ENCODE measurements at places on chromosomes 2 and 18.

GRCh38 chr18:48446582-48447225 lies 37.5 kb upstream of the ZBTB7C start:
- DNase-seq = peak; percentile 81

GRCh38 chr18:75172299-75173124 lies 36.4 kb downstream of the PTGR3 start:
- no peak for DNase-seq

GRCh38 chr18:28740575-28740974 lies 563.6 kb upstream of the CDH2 start:
- DNase-seq = no peak

- peak; percentile 75 for DNase-seq
Observed at GRCh38 chr2:232300894-232301387, 77.6 kb upstream of the ALPP start.

GRCh38 chr2:122748552-122749011 lies 993.1 kb downstream of the TSN start:
- DNase-seq = peak; percentile 82

DNA sequence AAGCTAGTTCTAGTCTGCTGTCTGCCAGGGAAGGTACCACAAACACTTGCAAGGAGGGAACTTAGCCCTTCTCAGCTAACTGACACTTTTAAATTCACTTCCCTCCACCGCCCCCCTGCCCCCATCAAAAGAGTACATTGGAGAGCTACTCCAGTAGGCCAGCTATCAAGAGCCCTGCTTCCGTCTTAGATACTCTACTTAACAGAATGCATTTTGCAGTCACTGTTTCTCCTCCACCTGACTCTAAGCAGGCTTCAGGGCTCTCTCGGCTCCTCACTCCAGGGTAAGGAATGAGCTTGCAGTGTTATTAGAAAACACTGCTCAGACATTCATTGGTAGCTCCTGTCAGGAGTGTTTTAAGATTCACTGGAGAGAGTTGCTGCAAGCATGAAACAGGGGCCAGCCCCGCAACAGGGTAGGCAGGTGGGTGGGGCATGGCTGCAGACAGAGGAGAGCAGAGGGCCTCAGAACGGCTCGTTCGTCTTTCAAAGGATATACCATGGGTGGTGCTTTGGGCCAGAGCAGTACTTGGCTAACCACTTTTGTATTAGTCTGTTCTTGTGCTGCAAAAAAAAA lies 35.3 kb upstream of the PDCL3 start:
- no peak for DNase-seq

DNA sequence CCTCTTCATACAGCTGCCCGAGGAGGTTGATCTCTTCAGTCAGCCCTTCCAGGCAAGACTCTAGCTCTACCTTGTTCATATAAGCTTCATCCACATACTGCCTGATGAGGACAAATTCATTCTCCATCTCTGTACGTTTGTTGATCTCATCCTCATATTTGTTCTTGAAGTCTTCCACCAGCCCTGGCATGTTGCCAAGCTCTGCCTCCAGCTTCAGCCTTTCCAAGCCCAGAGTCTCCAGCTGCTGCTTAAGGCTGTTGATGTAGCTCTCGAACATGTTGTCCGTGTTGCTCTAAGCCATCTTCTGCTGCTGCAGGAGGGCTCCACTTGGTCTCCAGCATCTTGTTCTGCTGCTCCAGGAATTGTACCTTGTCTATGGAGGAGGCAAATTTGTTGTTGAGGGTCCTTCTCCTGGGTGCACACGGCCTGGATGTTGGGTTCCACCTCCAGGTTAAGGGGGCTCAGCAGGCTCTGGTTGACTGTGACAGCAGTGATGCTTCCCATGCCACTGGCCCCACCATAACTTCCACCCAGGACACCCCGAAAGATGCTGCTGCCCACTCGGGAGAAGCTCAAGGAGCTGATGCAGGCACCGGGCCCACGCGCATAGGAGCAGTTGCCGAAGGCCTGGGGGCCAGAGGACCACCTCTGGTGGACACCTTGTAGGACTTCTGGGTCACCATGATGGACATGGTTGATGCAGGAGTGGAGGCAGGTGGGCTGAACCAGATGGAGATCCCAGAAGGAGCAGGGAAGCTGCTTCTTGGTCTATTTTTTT lies 30.3 kb downstream of the ICA1L start:
- no peak for DNase-seq

DNA sequence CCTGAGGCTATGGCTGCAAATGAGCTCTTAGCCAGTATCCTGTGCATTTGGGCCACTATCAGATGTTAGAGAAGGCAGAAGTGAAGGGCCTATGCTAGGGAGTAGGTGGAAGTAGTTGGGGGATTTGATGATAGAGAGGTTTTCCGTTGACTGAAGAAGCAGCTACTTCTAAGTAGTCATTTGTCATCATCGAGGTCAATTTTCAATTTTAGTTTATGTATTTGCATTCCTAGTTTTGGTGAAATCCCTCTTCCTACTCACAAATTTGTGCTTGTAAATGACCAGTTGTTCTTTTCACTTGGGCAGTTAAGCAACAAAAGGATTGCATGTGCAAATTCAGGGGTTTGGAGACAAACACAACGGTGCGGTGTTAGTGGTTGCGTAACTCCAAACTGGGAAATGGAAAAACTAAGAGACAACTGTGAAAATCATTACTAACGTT lies 48.5 kb upstream of the PELI1 start:
- DNase-seq = no peak

DNA sequence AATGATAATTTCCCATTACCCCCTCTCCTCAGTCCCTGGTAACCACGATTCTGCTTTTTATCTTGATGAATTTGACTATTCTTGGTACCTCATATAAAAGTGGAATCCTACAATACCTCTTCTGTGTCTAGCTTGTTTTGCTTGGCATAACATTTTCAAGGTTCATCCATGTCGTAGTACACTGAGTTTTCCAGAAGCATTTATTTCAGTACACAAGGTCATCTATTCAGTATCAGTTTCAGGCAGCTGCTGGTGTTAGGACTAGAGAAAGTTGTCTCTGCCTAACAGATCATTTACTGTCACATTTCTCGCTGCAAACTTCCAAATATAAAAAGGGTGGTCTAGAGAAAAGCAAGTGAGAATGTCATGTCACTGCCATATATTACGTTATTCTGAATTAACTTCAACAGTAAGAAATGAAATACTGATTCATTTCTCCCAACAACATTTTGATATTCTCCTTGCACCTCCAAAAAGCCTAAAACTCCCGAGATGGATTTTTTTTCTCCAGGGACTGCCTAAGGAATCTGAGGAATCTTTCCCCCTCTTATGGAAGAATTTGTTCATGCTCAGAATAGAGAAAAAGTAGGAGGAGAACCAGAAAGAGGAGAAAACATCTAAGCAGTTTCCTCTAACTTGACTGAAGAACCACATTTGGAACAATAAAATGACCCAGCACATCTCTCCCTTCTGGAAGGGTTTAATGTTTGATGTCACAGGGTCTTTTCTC lies 36.0 kb downstream of the CDK15 start:
- peak; percentile 69 for DNase-seq

DNA sequence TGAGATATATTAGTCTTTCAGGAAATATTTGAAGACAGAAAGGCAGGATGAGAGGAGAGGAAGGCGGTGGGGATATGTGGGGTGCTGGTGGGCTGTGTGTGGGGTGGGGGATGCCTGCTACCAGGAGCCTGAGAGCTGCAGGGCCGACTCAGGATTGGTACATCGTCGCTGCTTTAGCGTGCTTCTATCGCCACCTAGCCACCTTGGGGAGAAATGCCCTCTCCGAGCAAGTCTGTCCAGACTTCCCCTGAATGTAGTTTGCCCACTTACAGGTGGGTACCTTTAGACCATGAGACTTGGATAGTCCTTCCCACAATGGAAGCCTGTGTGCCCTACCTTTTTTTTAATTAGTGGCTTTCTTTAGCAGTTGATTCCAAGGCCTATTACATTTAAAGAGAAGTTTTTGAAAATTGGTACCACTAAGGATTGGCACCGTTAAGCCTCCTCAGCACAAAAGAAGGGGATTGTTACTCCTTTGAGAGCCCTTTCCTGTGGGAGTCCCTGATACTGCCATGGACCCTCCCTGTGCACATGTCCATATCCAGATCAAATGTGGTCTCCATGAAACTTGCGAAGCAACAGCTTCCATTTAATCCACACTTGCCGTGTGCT lies 114.1 kb upstream of the NDUFV2 start:
- peak; percentile 58 for DNase-seq

GRCh38 chr2:121245913-121246312 lies 39.1 kb downstream of the TFCP2L1 start:
- DNase-seq = no peak

DNA sequence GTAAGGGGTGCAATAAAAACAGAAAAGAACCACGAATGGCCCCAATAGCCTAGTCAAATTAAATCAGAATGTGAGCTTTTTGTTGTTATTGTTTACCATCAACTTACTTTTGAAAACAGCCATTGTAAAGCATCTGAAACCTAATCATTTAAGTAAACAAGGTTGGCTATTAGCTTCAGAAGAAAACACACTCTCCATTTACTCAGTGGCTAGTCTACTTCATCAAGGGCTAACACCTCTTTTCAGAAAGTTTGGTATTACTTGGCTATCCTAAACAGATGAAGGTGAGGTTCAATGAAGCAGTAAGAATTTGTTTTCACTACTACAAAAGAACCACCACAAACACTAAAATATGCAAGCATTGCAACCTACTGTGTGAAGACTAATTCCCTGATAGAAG lies 398.0 kb downstream of the CDH2 start:
- DNase-seq = no peak

- no peak for DNase-seq
Observed at GRCh38 chr2:128195435-128195984, 104.5 kb downstream of the UGGT1 start.

DNA sequence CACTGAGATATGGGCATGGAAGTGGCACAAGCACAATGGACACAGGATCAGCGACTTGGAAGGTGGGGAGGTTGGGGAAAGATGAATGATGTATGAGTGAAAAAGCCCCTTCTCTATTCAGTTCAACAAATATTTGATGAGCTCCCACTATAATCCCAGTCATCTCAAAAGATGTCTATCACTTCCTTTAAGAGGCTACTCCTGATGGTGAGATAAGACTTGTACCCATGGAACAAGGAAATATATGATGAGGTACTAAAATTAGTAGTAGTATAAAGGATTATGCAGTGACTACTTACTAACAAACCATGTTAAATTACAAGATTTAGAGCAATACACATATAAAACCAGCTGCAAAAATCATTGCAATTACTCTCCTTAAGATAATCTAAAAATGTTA lies 107.8 kb upstream of the COL5A2 start:
- no peak for DNase-seq

DNA sequence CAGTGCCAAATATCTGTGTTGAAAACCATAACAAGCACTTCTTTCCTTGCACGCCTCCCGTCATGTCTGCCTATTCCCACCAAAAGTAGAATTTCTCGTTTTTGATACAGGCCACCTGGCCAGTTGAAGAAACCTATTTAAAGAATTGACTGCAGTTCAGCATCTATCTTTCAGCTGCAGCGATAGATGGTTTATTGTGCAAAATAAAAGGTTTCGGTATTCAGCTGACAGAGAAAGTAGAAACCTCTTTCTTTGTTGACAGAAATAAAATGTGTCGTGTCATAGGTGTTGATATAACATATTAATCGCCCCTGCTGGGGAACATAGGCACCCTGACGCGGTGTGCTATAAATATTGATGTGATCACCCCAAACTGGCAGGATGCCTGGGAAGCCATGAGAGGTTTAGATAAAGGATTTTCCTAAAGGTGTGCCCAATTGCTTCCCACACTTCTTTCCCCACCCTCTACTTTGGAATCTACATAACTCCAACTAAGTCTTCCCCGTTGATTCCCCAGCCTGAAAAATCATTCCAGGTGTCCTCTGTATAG lies 570.4 kb downstream of the CCDC85A start:
- no peak for DNase-seq

- peak; percentile 71 for DNase-seq
Observed at GRCh38 chr2:199875400-199875799, 24.4 kb upstream of the FTCDNL1 start.

DNA sequence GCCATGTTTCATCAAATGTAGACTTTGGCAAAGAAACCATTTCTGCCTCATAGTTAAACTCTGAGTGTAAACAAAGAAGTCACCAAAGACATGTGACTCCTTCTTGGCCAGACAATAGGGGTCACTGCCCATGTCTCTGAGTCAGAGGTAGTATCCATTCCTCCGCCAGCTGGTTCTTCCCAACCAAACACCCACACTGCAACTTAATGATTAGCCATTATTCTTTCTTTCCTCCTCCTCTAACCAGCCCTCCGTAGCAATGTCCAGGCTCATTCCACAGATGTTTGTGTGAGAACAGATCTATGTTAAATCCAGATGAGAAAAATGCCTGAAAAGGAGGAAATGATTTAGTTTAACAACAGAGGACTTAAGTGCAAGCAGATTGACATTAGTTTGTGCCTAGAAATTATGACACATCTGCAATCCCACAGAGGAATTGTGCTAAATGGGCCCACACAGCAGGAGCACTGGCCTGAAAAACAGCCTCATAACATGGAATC lies 127.9 kb upstream of the SH3BP4 start:
- DNase-seq = peak; percentile 95

GRCh38 chr2:149380205-149380604 lies 49.8 kb downstream of the LYPD6 start:
- no peak for DNase-seq

DNA sequence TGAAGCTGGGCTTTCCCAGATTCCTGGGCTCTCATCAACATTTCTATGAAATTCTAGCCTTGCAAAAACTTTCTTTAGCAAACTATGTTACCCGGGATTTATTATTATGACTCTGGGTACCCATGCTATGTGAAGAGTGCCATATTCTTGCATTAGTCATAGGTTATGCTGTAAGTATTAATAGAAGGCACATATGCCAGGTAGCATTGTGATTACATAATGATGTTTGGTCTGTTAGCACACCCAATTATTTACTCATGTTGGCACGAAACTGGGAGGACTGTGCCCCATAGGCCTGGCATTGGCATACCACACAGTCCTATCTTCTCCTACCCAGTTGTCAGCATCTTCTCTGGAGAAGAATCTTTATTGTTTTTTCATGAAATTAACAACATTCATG lies 171.0 kb downstream of the SLC4A3 start:
- no peak for DNase-seq

DNA sequence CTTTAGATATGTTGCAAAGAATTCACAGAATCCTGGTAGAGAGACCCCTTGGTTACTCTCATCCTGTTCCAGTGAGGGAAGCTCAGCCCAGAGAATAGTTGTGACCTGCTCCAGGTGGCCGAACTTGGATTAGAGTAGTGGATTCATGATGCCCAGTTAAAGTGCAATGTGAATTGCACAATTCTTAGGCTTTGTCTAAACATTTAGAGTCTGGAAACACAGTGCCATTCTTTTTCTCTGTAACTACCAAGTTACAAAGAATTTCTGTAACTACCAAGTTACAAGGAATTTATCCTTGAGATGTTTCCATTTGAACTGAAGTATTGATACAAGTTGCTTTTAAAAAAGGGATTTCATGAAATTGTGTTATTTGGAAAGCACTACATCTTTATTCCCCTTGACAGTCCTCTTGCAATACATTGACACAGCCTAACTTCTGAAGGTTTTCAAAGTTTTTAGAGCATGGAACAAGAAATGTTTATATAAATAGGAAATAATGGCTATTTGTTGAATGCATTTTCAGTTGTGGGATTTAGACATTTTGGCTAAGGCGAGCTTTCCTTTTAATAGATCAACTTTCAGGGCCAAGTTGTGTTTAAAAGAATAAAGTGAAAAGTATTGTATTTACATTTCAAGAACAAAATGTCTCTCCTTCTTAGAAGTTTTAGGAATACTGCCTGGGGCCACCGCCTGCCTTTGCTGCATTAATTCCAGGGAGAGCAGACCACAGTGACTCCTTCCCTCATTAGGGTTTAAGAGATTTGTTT lies 315.0 kb downstream of the LPIN1 start:
- no peak for DNase-seq

GRCh38 chr2:5706717-5707455 lies 14.7 kb downstream of the SOX11 start:
- DNase-seq = no peak

Data from fibroblast of skin of back (primary cell).